ENCODE measurements at places on chromosomes 3 and 15. TPM values are rescaled to one million over a fixed set of nuclear protein-coding genes. Genes with fewer than 3 reads are reported as not detected.
A peak's percentile ranks its signal among the peaks of the same experiment; 100 is the strongest.

Gene LRTM1
- not detected for total RNA-seq

- H3K27me3 ChIP-seq, result no peaks in the 10 kb centered on the region
- no peak overlapping the region for H3K4me3 ChIP-seq
- H3K27ac ChIP-seq, result no peak overlapping the region
- H3K36me3 ChIP-seq, result no peaks in the 10 kb centered on the region
- no peaks in the 10 kb centered on the region for H3K4me1 ChIP-seq
These were observed 697.5 kb upstream of the CBLB start for GRCh38 chr3:106566277-106566676.

- no peaks in the 10 kb centered on the region for H3K36me3 ChIP-seq
- no peak for DNase-seq
- no peak overlapping the region for H3K27ac ChIP-seq
- H3K4me3 ChIP-seq, result no peak overlapping the region
- no peaks in the 10 kb centered on the region for H3K27me3 ChIP-seq
- H3K4me1 ChIP-seq, result no peaks in the 10 kb centered on the region
These were observed 66.7 kb upstream of the PRICKLE2 start for GRCh38 chr3:64291956-64292355.

DNA sequence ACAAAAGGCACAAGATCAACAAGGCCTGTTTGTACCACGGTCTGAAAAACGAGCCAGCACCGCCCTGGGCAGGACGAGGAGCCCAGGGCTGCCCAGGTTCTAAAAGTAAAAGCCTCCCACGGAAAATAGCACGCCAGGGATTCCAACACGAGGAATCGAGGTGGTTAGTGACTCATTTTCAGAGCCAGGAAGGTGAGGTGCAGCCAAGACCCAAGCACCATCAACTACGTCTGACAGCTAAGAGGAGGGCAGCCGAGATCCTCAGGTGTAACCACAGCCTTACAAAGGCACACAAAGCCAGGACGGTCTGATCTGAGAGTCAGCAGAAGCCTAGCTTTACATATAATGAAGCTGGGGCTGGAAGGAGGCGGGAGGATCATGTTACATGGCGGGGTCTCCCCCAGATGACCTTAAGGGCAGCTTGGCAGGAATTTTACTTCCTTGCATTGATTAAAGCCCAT, 52.5 kb downstream of the ATP10A start:
- DNase-seq, result peak; percentile 48
- no peak overlapping the region for H3K27ac ChIP-seq
- H3K36me3 ChIP-seq, result no peaks in the 10 kb centered on the region
- peaks cover 29% of the 10 kb centered on the region for H3K4me1 ChIP-seq

GRCh38 chr3:139388821-139389551, 461 bp downstream of the COPB2 start:
- H3K27ac ChIP-seq, result peak overlapping the region; percentile 91
- peak; percentile 56 for DNase-seq
- no peaks in the 10 kb centered on the region for H3K36me3 ChIP-seq
- peaks cover 19% of the 10 kb centered on the region for H3K4me1 ChIP-seq

DNA sequence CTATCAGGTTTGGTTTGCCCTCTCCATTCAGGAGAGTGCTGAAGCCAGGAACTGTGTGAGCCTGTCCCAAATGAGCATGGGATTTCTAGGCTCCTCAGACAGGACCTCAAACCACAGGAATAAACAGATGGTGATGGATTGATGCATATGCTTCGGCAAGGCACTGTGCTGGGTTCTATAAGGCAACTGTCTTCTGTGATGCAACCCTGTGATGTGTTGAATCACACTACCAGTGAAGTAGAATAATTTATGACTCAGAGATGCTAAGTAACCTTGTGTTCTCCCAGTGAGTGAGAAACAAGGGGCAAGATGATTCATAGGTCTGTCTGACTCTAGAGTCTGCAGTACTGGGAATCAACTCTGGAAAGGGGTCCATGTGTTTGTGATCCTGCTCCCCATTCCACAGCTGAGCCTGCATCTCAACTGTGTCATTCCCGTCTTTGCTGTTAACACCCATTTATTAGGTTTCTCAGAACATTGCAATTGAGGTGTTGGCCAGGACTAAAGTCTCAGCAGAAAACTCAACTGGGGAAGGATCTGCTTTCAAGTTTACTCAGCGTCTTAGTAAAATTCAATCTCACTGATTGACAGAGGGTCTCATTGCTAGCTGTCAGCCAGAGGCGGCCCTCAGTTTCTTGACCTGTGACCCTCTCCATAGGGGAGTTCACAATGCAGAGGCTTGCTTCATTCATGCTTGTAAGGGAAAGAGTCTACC, 510.1 kb upstream of the CFAP20DC start:
- DNase-seq, result no peak
- no peaks in the 10 kb centered on the region for H3K4me1 ChIP-seq
- no peaks in the 10 kb centered on the region for H3K27me3 ChIP-seq
- H3K27ac ChIP-seq, result no peak overlapping the region
- H3K4me3 ChIP-seq, result no peak overlapping the region

DNA sequence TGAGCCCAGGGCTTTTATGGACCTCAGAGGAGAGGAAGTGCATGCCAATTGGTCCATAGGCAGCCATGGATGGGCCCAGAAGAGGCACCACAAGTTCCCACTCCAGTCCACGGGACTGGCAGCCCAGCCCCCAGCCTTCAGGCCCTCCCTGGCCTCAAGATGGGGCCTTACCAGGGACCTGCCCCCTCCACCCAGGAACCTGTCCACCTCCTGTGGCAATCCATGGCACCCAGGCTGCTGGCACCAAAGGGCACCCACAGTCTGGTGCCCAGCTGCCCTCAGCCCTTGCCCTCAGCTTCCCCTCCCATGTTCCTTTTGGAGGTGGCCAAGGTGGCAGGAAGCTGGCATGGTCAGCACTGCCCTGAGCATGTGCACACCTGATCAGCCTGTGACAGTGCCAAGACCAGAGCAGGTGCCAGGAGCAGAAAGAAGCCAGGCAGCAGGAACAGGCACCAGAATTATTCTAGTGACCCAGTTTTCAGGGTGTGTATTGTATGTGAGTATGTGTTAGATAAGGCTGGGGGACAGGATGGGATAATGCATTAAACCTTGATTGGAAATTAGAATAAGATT, 415.0 kb downstream of the NTRK3 start:
- H3K36me3 ChIP-seq, result no peaks in the 10 kb centered on the region
- H3K4me1 ChIP-seq, result no peaks in the 10 kb centered on the region
- no peak overlapping the region for H3K4me3 ChIP-seq
- no peak overlapping the region for H3K27ac ChIP-seq

DNA sequence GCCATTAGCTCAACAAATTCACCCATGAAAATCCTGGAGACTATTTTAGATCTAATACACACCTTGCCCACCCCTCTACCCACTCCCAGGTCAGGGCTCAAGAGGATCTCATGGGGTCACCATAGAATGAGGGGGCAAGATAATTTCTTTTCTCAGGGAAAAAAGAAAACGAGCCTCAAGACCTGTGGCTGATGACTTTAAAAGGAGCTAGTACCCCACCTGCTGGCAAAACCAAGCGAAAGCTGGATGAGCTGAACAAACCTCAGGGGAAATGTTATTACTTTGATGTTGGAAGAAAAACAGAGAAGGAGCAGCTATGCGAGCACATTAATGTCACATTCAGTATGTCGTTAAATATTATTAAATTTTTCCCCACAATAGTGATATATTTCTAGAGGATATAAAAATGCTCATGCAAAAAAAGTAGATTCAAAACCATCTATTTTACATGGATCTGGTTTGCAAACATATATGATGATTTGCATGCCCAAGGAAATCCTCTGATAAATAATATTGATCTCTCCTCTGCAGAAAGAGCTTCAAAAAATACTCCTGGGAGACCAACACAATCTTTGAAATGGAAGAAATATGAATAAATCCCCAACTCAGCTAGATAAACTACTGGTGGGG, 37.7 kb downstream of the PLD1 start:
- no peaks in the 10 kb centered on the region for H3K36me3 ChIP-seq
- no peak for DNase-seq
- peaks cover 4% of the 10 kb centered on the region for H3K4me1 ChIP-seq
- no peak overlapping the region for H3K4me3 ChIP-seq
- H3K27me3 ChIP-seq, result no peaks in the 10 kb centered on the region

Gene RTP1
- total RNA-seq, result not detected

- no peaks in the 10 kb centered on the region for H3K27me3 ChIP-seq
- no peaks in the 10 kb centered on the region for H3K36me3 ChIP-seq
- H3K4me3 ChIP-seq, result no peak overlapping the region
- H3K27ac ChIP-seq, result no peak overlapping the region
- no peaks in the 10 kb centered on the region for H3K4me1 ChIP-seq
These were observed 123.4 kb downstream of the EEFSEC start for GRCh38 chr3:128276577-128277183.

- H3K4me3 ChIP-seq, result no peak overlapping the region
- peaks cover 10% of the 10 kb centered on the region for H3K27me3 ChIP-seq
- no peaks in the 10 kb centered on the region for H3K4me1 ChIP-seq
- no peaks in the 10 kb centered on the region for H3K36me3 ChIP-seq
- no peak overlapping the region for H3K27ac ChIP-seq
These were observed 88.5 kb downstream of the ZNF621 start for GRCh38 chr3:40613306-40613705.

Gene FHIT
- total RNA-seq, result 2.7 TPM

Gene STRA6
- total RNA-seq, result not detected

- no peaks in the 10 kb centered on the region for H3K4me1 ChIP-seq
- no peak overlapping the region for H3K4me3 ChIP-seq
- no peak for DNase-seq
These were observed 19.7 kb downstream of the FAN1 start for GRCh38 chr15:30923429-30923828.

DNA sequence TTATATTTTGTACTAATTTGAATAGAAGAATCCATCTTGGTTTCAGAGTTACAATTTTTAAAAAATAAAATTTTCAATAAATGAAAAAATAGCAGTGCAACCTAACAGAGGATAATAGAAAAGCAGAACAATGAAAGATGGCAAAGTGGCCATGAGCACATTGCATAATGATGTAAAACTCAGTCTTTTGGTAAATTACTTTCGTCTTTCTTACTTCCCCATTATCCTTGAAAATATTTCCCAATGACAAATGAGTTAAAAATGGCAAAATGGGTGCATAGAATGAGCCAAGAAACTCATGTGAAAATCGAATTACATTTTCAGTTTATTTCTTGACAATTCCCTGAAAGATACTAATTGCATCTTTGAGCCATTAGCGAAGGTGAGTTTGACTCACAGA, 236.4 kb downstream of the CDIN1 start:
- DNase-seq, result no peak
- no peaks in the 10 kb centered on the region for H3K27me3 ChIP-seq
- no peaks in the 10 kb centered on the region for H3K36me3 ChIP-seq
- no peak overlapping the region for H3K27ac ChIP-seq
- H3K4me1 ChIP-seq, result no peaks in the 10 kb centered on the region

Gene CASR
- total RNA-seq, result not detected

- H3K27me3 ChIP-seq, result no peaks in the 10 kb centered on the region
- H3K36me3 ChIP-seq, result no peaks in the 10 kb centered on the region
- no peaks in the 10 kb centered on the region for H3K4me1 ChIP-seq
These were observed 101.4 kb downstream of the CCNL1 start for GRCh38 chr3:157058392-157059071.

- H3K36me3 ChIP-seq, result no peaks in the 10 kb centered on the region
- no peak overlapping the region for H3K4me3 ChIP-seq
- no peaks in the 10 kb centered on the region for H3K27me3 ChIP-seq
- DNase-seq, result no peak
These were observed 237.9 kb downstream of the ADAMTS17 start for GRCh38 chr15:100103828-100104227.

DNA sequence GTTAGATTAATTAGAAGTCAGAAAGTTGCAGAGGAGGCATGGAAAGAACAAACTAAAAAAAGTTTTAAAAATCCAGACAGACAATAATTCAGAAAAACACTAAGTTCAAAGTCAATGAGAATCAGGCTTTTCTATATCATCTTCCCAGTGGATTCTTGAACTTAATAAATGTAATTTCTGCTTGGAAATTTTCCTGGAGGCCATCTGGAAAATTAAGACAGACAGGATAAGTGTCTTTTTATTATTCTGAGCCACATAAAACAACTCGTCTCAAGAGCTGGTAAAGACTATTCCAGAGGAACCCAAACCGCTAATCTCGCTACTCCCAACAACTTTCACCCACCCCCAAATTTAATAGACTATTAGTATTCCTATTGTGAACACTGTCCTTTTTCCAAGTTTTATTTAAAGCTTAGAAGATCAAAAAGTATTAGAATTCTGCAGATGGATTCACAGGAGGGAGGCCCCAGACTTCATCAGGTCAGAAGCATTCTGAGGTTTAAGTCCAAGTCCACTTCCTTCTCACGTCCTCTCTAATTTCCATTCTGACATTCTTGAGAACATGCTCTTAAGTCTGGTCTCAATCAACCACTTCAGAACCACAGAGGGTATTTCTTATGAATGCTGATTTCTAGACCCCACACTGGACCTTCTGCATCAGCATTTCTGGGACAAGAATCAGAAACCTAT, 61.3 kb downstream of the ERC2 start:
- no peak overlapping the region for H3K27ac ChIP-seq
- no peak overlapping the region for H3K4me3 ChIP-seq
- no peaks in the 10 kb centered on the region for H3K36me3 ChIP-seq
- H3K4me1 ChIP-seq, result no peaks in the 10 kb centered on the region
- no peak for DNase-seq

- no peak overlapping the region for H3K27ac ChIP-seq
- no peaks in the 10 kb centered on the region for H3K36me3 ChIP-seq
- H3K4me1 ChIP-seq, result peaks cover 4% of the 10 kb centered on the region
These were observed 49.4 kb upstream of the MAGEF1 start for GRCh38 chr3:184761075-184761841.
